Cardiac septum (tissue), 1 donor: ENCODE measurements at places on chromosomes 3 and 15. TPM values are rescaled to one million over a fixed set of nuclear protein-coding genes. Genes with fewer than 3 reads are reported as not detected.

GRCh38 chr3:119810018-119810435 lies 28.1 kb downstream of the NR1I2 start:
- DNase-seq = no peak

DNA sequence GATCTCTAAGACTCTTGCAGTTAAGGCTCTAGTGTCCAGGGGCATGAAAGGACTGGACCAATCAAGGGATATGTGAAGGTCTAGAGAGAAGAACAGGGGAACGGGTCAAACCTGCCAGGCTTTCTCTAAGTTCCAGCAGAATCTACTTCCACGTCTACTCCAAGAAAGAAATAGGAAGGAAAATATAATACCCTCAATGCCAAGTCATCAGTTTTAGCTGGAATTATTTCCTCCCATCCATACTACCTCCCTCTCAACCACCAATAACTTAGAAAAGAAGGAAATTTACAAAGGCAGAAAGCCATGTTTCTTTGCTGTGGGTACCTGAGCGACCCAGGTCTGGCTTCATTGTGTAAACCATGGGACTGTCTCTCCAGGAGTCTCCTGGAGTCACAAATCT lies 7.8 kb downstream of the SHC4 start:
- DNase-seq = no peak

- DNase-seq = no peak
Observed at GRCh38 chr15:96544162-96544756, 213.8 kb downstream of the NR2F2 start.

GRCh38 chr15:33218071-33218491 lies 23.6 kb upstream of the FMN1 start:
- DNase-seq = no peak

DNA sequence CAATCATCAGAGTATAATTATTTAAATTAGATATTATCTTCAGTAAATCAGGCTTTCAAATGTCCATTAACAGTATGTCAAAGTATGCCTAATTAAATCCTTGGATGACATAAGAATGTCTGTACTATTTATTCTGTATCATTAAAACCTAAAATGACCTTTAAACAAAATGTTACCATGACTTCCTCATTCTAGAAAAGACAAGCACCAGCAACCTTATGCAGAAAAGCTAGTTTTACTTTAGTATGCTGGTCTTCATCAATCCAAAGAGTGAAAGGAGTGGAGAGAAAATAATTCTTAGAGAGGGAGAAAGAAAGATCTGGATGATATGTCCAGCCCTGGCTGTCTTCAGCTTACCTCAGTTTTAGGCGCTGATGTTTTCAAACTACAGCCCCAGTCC lies 140.1 kb upstream of the UBE2E2 start:
- no peak for DNase-seq

GRCh38 chr3:134822090-134822489 lies 27.0 kb downstream of the EPHB1 start:
- no peak for DNase-seq

The KIF9 gene
- total RNA-seq = 11.7 TPM

GRCh38 chr15:65020419-65020818 lies 9.0 kb downstream of the MTFMT start:
- no peak for DNase-seq

DNA sequence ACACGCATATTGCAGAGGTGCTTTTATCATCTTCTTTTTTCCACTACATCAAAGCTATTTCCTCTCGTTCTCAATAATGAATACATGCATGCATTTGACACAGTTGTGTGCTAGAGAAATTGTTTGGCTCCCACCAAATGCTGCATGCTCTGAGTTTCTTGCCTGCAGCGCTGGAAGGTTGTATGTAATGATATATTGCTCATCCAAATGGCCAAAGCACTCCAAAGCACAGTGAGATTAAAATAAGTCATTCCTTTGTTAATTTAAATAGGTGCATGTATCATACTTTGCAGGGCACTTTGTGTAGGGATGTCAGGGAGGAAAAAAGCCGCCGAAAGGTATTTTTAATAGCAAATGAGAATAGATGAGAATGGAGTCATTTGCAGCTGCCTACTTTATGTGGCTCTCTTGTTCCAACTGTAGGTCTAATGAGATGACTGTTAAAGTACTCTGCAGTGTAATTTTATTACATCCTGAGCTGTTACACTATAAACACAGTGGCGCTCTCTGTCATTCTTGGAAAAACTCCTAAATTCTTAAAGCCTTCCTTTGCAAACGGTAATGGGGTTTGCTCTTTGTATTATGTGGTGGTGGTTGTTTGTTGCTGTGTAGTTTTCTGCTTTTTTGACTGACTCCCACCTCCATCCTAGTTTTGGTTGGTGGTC lies 56.9 kb upstream of the SKOR1 start:
- no peak for DNase-seq

The TM6SF1 gene
- 2.8 TPM for total RNA-seq

The IP6K2 gene
- 23.9 TPM for total RNA-seq

GRCh38 chr15:70125605-70126004 lies 27.9 kb upstream of the TLE3 start:
- no peak for DNase-seq

The EFCAB12 gene
- 0.16 TPM for total RNA-seq
